ENCODE measurements at places on chromosomes 16 and 17. TPM values are rescaled to one million over a fixed set of nuclear protein-coding genes. Genes with fewer than 3 reads are reported as not detected.

The PROCA1 gene
- 0.89 TPM for total RNA-seq

The EVI2A gene
- 2.9 TPM for total RNA-seq

The CLEC3A gene
- total RNA-seq, result not detected

The SLFN12 gene
- total RNA-seq, result 3.1 TPM

The TMEM11 gene
- total RNA-seq, result 31.5 TPM

The PTGES3L gene
- total RNA-seq, result 50.7 TPM

The ADAMTS18 gene
- not detected for total RNA-seq

- no peak for DNase-seq
Observed at GRCh38 chr16:58399718-58400633, 7.7 kb downstream of the GINS3 start.

DNA sequence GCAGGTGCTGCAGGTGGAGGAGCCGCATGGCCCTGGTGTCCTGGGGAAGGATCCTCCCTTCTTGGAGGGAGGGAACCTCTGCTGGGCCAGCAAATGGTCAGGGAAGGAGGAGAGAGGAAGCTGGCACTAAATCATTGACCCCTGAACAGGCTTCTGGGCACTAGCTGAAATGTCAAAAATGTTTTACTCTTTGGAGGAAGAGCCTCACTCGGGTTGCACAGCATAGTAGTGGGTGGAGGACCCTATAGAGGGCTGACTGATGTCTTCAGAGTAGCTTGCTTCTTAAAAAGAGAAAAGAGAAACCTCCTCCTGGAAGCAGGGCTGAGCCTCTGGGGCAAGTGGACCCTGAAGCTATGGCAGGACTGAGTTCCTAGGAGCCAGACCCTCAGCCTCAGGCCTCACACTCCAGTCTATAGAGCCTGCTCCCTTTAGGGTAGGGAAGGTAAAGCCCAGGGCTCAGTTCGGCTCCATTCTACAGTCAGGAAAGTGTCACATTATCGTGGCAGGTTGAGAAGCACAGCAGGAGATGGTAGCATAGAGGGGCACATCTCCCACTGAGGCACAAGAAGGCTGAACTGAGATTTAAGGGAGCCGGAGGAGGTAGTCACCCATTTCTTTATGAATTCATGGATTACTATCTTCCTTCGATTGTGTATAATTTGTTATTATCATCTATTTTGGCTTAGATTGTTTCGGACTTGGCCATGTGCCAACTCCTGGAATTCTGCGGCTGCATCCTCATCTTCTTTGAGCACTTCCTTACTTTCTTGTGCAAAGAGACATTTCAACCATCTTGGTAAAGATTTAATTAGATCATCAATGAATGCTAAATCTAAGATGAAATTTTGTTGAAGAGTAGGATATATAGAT, 7.3 kb upstream of the CUEDC1 start:
- no peak for DNase-seq

DNA sequence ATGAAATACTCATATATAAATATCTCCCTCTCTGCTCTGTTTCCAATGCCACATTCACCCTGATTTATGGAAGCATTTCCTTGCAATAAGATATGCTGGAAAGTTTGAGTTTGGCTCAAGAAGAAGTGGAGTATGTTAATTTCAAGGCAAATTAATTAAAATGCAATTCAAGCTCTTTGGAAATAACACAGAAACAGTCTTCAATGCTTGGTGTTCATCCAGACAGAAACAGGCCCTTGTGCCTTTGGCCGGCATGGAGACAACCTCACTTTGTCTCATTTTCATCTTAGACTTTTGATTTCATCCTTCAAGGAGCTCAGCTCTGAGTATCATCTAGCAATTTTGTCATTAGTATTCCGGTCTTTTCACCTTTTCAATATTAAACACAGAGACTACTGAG, 210.0 kb downstream of the C16orf95 start:
- DNase-seq, result no peak

GRCh38 chr17:76246080-76247066, 6.1 kb upstream of the RNF157 start:
- DNase-seq, result no peak

DNA sequence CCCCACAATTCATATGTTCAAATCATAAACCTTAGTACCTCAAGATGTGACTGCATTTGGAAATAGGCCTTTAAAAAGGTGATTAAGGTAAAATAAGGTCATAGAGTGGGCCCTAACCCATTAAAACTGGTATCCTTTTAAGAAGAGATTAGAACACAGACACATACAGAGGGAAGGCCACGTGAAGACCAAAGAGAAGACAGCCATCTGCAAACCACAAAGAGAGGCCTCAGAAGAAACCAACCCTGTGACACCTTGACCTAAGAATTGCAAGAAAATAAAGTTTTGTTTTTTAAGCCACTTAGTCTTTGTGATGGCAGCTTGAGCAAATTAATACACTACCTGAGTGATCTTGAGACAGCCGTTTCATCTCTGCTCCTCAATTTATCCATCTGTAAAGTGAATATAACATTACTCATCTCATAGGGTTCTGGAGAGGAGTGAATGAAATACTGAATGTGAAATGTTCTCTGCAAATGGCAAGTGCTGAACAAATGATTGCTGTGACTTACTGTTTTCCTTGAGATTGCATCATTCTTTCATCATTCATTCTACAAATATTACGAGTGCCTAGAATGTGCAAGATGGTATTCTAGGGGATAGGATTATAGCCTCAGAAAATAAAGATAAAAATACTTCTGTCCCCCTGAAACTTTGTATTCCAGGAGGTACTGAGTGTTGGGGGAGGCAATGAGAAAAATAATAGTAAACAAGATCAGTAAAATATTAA, 222.0 kb upstream of the CDH13 start:
- no peak for DNase-seq

DNA sequence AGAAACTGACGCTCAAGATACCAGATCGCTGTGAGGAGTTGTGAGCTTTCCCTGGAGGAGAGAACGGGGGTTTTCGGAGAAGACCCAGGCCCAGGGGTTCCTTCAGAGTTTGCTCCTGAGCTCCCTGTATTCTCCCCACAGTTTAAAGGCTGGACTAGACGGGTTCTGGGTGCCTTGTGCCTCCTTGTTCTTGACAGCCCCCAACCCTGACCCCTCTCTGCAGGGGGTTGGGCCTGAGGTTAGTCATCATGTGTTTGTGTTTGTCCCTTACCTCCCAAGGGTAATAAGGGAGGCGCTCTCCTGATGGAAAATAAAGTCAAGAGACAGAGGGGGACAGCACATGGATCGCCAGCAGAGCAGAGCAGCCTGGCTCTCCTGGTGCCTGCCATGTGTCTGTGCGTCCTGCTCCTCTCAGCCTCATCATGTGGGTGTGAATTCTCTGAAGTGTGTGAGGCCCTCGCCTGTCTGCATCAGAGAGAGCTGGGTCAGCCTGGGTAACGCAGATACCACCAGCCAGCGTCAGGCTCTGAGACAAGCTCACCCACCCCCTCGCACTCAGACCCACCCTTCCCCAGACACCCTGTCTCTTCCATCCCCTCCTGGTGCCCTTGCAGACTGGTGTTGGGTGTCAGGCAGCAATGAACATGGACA, 8.7 kb downstream of the HEXIM2 start:
- no peak for DNase-seq

All from left ventricle myocardium superior (tissue), 1 donor.